ENCODE measurements at places on chromosomes 5 and 9.

- no peak for DNase-seq
Observed at GRCh38 chr9:97411440-97411788, 482 bp upstream of the TDRD7 start.

- DNase-seq: no peak
Observed at GRCh38 chr5:93580063-93580926, 724 bp downstream of the NR2F1-AS1 start.

GRCh38 chr5:61311056-61311610 is 20.9 kb upstream of the ZSWIM6 start:
- no peak for DNase-seq

- no peak for DNase-seq
Observed at GRCh38 chr5:88426441-88426840, 157.8 kb upstream of the TMEM161B start.

- no peak for DNase-seq
Observed at GRCh38 chr5:90641528-90641927, 82.9 kb downstream of the ADGRV1 start.

DNA sequence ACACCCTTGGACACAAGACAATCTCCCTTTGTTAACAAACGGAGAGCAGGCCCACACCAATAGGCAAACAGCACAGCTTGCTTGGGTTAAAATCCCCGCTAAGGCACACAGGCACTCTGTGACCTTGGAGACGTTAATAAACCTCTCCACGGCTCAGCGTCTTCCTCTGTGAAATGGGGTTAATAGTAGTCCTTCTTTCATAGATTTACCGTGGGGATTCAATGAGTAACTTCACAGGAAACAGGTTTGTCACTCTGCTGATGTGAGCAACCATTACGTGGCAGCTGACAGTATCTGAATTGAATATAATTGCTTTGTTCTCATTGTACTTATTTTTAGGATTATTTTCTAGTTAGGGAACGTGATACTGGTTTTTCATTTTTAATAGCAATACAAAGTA is 65.2 kb upstream of the ADRA1B start:
- no peak for DNase-seq

GRCh38 chr5:90898326-90899013 is 339.9 kb downstream of the ADGRV1 start:
- no peak for DNase-seq

GRCh38 chr5:61293071-61293470 is 39.0 kb upstream of the ZSWIM6 start:
- DNase-seq: no peak

DNA sequence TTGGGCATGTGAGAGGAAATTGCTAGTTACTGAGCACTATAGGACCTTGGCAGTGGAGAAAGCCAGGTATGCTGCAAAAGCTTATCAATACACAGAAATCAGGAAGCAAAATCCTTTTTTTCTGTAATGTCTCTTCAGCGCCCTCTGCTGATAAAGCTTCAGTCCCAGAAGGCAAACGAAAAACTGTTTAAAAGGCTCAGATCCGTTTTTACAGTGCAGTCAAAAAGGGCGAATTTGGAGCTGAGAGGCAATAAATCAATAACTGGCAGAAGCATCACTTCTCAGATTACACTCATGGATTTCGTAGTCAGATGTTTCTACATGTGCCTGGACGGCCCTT is 1.1 kb upstream of the MAN2A1 start:
- DNase-seq: no peak

GRCh38 chr5:42436051-42436450 is 12.8 kb downstream of the GHR start:
- DNase-seq: no peak

DNA sequence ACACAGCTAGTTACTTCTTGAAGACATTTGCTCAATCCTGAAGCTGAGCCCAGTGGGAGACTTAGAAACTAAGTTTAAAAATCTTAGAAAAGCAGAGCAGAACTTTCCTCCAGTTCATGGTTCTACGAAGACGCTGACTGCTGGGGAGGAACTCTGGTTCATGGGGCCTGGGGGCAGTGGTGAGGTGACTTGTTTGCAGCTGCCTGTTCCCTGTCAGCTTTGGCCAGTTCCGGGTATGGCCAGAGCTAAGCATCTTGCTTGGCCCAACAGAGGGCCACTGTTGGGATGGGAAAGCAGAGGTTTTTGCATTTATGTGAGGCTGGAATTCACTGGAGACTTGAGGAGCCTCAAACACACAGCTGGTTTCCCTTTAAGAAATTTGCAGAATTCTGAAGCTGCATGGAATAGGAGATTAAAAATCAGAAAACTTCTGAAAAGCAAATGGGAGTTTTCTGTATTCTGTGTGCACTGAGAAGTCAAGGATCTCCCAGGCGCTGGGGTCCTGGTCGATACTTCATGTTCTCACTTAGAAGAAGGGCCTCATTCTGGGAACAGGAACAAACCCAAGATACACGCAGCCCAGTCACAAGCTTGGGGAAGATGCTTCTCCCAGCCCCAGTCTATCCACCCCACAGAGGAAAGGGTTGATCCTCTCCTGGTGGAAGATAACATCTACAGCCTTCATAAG is 10.6 kb upstream of the HMHB1 start:
- DNase-seq: no peak

DNA sequence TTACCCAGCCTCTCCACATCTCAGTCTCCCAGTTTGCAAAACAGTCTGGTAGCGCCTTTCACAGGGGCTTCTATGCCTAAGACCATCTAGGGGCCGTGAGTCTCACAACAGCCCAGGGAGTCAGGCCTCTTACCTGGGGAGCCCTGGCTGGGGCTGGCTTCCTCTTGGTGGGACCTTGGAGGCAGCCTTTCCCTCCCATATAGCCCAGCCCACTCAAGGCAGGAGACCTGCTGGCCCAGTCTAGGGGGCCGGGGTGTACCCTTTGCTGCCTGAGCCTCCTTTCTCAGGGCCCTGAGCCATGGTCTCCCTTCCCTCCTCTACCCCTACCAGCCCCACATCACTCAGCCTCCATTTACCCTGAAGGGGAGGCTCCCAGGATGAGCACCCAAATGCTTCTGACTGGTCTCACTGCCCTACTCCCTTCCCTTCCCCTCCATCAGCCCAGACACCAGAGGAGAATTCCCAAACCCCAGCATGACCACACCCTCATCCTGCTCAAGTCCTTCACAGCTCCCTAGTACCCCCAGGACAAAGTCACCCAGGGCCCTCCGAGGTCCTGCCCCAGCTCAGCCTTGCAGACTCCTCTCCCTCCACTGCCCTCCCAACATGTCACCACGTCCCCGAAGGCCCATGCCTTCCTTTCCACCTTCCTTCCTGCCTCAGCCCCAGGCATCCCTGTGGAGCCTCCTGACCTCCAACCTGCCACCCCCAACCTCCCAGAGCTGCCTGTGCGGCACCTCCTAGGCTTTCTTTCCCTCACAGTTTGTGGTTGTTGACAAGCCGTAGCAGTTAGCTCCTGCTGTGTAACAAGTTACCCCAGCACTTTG is 55.3 kb downstream of the BARX1 start:
- no peak for DNase-seq

- DNase-seq: no peak
Observed at GRCh38 chr9:74973714-74974113, 21.0 kb upstream of the C9orf40 start.

GRCh38 chr5:178320281-178320855 is 87.8 kb upstream of the PHYKPL start:
- no peak for DNase-seq

- no peak for DNase-seq
Observed at GRCh38 chr5:170286386-170286925, 11.1 kb downstream of the LCP2 start.

GRCh38 chr5:135076051-135076491 is 42.0 kb upstream of the PITX1 start:
- DNase-seq: no peak

GRCh38 chr5:34755926-34756325 is 83.0 kb upstream of the TTC23L start:
- DNase-seq: no peak

GRCh38 chr5:68928617-68929302 is 165.1 kb upstream of the SLC30A5 start:
- DNase-seq: no peak

- peak; percentile 7 for DNase-seq
Observed at GRCh38 chr5:160649304-160649703, 202.7 kb downstream of the ATP10B start.

- DNase-seq: no peak
Observed at GRCh38 chr9:76581731-76582130, 122.7 kb downstream of the GCNT1 start.

DNA sequence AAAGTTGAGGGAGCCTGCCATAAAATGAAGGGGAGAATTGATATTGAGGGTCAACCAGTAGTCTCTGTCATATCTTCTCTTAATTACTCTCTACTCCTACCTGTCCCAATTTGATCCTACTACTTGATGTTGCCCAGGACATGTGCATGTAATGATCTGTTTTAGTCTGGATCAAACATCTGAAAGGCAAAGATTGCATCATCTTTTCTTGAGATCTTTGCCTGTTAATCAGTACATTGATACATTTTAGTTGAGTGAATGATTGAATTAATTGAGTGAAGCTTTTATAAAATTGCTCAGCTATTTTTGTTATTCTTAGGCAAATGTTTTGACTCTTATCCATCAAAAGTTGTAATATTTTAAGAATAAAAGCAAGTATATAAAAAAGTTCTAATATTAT is 21.7 kb downstream of the ARHGEF28 start:
- no peak for DNase-seq

GRCh38 chr9:135575995-135576631 is 14.6 kb downstream of the PAEP start:
- no peak for DNase-seq

DNA sequence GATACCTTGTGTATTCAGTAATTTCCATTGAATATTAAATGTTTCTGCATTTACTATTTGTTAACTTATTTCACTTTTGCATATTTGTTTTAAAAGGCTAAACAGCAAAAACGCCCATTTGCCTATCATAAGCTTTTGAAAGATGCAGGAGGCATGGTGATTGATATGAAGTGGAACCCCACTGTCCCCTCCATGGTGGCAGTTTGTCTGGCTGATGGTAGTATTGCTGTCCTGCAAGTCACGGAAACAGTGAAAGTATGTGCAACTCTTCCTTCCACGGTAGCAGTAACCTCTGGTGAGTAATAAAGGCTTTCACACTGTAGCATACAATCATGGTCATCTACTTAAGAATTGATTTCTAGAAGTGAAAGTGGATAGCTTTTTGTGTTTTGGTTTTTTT is 3.8 kb downstream of the NUP214 start:
- no peak for DNase-seq

GRCh38 chr9:5596173-5596572 is 32.7 kb upstream of the RIC1 start:
- no peak for DNase-seq

DNA sequence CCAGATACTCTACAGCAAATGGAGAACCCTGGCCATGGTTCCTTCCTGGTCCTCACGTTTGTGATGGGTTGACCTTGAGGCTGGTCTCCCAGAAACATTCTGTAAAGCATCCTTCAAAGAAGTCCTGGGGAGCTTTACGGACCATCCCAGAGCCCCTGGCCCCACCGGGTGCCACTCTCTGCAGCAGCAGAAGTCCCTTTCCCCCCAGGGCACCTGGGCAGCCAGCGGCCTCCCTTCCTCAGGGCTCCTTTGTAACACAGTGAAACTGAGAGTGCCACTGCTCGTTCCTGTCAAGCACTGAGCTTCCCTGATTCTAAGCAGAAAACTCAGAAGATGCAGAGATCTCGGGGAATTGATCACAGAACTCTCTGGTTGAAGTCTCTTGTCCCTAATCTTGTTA is 104.3 kb downstream of the ENTREP1 start:
- no peak for DNase-seq

DNA sequence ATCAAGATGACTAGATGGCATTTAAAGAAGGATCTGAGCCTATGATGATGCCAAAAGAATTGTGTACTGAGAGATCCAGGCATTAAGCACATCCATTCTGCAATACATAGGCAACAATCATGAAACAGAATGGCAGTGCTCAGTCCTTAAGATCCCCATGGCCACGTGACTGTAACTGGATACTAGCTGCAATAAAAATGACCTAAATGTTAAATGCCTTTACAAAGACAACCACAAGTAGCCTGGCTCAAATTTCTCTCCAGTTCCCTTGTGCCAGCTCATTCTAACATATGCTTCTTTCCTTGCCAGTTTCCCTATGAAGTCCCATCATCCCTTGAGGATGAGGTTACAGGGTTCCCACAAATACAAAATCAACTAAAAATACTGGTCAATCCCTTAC is 148.3 kb upstream of the GHR start:
- no peak for DNase-seq

GRCh38 chr9:72431036-72431435 is 66.0 kb upstream of the ZFAND5 start:
- no peak for DNase-seq

GRCh38 chr5:14270209-14270702 is 127.1 kb downstream of the TRIO start:
- no peak for DNase-seq

GRCh38 chr9:106228861-106229260 is 534.5 kb downstream of the TMEM38B start:
- no peak for DNase-seq

GRCh38 chr5:164119806-164120447 is 614.5 kb downstream of the MAT2B start:
- DNase-seq: no peak

DNA sequence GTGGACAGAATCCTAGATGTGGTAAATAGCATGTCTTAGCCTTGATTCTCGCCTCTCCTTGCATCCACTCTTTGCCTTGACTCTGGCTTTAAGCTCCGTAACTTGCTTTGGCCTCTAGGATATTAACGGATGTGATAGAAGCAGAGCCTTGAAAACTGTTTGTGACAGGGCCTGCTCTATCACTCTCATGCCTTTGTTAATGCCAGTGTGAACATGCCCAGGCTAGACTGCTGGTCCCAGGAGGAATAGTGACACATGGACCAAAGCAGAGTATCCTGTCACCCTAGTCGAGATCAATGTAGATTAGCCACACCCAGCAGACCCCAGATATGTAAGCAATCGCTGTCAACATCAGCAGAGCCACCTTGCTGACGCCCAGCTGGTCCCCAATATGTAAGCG is 109.9 kb upstream of the C9orf72 start:
- no peak for DNase-seq

- DNase-seq: no peak
Observed at GRCh38 chr9:129761901-129762369, 9.1 kb upstream of the PTGES start.

GRCh38 chr5:90940227-90940995 is 381.8 kb downstream of the ADGRV1 start:
- DNase-seq: no peak

- DNase-seq: no peak
Observed at GRCh38 chr9:134172198-134173126, 8.1 kb upstream of the RNU6ATAC start.

GRCh38 chr9:134391319-134392231 is 65.3 kb downstream of the RXRA start:
- no peak for DNase-seq

DNA sequence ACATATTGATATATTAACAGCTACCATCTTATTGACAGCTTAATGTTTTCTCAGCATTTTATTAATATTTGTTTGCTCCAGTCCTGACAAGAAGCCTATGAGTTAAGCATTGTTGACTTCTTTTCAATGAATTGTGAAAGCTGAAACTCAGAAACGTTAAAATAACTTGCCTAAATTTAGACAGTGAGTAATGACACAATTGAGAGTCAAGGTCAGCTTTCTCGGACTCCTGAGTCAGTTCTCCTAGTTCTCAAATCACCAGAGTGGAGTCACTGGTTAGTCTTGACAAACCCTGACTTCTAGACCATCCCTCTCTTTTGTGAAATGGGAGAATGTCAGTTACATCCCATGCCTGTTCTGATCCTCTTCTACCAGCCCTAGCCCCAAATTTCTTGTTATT is 222.7 kb upstream of the ACO1 start:
- DNase-seq: no peak
